ENCODE measurements at places on chromosomes 4 and X.

- no peak for DNase-seq
Measured at GRCh38 chr4:83490876-83491450, 6.1 kb upstream of the ABRAXAS1 start.

DNA sequence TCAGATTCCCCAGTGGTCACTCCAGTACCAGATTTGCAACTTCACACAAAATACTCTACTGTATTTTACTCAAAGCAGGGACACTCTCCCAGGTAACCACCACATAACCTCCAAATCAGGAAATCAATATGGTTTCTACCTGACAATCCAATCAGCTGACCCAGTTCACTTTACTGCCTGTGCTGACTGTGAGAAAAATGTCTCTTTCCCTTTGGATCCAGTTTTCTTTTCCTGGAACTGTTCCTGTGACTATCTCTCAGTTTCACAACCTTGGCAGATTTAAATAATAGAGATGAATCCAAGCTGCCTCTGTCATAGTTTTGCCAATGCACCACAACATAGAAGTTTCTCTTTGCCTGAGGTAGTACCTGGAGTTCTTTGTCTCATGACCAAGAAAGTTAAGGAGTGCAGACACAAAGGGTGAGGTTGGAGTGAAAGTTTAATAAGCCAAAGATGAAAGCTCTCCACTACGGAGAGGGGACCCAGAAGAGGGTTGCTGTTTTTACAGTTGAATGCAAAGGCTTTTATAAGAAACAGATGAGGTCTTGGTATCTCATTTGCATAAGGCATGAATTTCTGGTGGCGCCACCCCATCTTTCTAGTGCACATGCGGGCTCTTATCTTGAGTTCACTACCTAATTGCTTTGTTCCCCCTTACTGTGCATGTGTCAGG is 29.7 kb upstream of the IL9R start:
- DNase-seq = no peak

GRCh38 chrX:122134291-122134690 is 1049.8 kb upstream of the GRIA3 start:
- no peak for DNase-seq

- no peak for DNase-seq
Measured at GRCh38 chr4:127997534-127998388, 32.6 kb downstream of the ABHD18 start.

DNA sequence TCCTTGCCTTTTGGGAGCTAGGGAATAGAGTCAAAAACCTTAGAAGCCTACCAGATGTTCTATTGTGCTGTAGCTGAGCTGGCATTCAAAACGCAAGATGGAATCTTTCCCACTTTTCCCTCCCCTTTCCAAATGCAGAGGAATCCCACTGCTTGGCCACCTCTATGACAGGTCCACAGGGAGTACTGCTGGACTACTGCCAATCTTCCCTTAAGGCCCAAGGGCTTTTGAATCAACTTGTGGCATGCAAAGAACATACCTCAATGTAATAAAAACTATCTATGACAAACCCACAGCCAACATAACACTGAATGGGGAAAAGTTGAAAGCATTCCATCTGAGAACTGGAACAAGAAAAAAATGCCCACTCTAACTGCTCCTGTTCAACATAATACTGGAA is 139.2 kb upstream of the AGTR2 start:
- DNase-seq = no peak

DNA sequence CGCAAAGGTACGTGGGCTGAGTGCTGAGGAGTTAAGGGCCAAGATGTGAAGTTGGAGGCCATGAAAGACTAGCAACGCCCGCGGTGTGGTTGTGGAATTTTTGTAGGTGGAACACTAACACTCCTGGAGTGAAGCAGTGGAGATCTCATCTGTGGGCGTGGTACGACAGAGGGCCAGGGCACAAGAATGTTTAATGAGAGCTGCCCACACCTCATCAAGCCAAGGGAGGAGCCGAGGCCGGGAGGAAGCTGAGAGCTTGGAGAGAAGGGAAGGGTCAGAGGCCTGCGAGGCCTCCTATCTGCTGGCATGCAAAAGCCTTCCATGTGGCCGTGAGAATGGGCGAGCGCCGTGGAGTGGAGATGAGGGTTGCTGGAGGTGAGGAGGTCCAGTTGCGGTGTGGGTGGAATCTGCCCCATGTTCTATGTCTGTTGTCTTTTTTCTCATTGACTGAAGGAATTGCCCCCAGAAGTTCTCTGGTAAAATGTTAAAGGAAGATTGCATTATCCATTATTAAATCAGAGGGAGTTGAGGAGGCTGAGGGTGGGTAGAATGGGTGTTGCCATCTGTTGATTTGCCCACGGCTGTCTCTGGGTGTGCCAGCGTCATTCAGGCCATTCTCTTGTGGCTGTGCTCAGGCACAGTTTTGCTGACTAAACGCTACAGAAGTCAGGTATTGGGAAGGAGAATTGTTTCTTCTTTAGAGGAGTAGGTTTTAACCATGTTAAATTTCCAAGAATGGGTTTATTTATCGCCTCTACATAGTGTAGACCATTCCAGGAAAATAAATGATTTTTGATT is 19.8 kb downstream of the SNX25 start:
- DNase-seq = no peak
